ENCODE measurements at places on chromosomes 16 and 17.
A peak's percentile ranks its signal among the peaks of the same experiment; 100 is the strongest.

DNA sequence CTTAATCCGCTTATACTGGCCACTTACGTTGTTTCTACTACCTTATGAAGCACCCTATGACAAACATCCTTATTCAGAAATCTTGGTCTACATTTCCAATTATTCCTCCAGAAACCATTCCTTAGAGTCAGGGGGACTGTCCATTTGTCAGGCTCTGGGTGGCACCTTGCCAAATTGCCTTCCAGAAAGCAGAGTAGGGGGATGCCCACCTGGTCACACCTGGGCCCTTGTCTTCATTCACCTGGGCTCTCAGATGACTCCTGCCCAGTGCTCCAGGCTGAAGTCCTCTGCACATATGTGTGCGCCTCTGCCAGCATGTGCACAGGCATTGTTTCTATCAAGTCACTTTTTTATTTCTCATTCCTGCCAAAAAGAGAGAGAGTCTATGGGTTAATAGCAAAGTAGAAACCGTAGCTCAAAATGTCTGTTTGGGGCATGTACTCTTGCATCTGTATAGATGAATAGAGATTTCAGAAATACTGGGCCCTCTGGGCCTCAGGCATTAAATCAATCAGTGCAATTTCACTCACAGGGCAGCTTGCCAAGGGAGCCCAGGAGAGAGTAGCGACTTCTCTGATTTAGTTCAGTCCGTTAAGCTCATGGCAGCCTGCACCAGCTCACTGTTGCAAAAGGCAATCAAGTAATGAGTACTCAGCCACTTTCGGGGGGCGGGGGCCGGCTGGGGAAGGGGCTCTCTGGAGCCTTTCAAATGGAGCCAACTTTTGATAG lies 104.7 kb downstream of the SOCS1 start:
- no peak for DNase-seq

DNA sequence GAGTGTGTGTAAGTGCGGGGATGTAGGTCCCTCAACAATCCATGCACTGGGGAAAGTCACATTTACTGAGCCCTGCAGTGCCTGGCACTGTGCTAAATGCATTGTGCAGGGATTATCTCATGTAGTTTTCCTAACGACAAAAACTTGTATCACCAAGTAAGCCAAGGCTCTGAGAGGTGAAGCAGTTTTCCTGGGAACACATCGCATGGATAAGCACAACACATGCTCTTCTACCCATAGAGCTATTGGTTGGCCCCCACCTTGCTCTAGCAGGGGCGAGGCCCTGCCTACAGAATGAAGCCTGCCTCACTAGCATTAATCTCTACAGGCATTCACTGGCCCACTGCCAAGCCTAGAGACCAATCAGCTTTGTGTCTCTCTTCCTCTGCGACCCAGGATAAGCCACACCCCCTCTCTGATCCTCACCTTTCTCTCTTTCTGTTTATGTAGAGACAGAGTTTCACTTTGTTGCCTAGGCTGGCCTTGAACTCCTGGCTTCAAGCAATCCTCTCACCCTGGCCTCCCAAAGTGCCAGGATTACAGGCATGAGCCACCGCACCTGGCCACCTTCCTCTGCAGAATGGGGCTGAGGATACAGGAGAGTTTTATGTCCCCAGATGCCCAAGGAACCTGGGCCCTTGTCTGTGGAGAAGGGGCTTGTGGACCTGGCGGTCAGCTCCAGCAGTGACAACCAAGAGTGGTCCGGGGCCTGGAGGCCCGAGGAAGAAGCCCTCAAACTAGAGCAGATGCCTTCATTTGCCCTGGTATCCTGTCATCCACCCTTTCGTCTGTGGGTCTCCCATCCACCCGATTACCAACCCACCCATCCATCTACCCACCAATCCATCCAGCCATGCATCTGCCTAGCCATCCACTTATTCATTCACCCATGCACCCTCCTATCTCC lies 12.8 kb downstream of the CDH16 start:
- DNase-seq = peak; percentile 23

DNA sequence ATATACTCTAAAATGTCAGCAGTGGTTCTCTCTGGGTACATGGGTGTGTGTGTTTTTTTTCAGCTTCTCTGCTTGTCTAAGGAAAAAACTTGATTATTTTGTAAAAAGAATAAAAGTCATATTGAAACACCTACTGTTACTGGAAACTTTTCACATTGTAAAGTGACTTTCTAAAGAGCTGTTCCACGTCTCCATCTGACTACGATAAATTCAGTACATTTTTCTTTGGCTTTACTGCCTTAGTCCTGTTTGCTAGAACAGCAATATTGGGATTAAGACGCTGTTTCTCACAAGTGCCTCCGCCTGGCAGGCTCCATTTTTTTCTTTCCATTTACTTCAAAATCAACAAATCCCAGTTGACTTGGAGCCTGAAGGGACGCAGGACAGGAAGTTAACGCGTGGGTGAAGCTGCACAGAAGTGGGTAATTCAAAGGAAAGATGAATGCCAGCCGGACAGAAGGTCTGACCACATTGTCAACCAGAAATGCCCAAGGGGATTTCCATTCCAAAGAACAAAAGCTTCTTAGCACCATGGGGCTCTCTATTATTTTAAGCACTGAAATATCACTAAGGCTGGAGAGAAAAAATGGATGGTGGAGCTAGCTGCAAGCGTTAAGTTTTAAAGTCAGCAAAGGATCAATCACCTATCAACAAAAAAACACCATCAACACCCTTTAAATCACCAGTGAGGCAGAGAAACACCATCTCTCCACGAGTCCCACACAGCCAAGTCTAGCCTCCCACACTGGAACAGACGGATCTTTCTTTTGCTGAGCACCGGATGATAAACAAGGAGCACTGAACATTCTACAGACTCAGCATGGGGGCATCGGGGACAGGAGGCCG lies 8.4 kb downstream of the GLOD4 start:
- DNase-seq = no peak

GRCh38 chr16:58265480-58266052 lies 29.3 kb downstream of the PRSS54 start:
- DNase-seq = no peak

DNA sequence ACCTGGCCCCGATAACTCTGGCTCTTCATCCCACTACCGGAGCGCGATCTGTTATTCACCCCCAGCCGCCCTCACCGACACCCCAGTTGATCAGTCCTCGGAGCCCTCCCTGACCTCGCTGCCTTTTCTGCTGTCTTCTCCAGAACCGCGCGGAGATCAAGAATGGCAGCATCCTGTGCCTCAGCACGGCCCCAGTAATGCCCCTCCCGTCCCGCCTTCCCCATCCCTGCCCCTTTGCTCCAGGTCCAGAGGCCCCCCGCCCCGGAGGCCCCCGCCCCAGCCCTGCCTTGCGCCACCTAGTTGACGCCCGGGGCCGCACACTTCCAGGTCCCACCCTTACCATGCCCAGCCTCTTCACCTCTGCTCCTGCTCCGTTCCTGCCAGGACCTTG lies 872 bp downstream of the ELMO3 start:
- DNase-seq = no peak

- no peak for DNase-seq
Observed at GRCh38 chr17:79891113-79891730, 52.0 kb upstream of the CBX4 start.

DNA sequence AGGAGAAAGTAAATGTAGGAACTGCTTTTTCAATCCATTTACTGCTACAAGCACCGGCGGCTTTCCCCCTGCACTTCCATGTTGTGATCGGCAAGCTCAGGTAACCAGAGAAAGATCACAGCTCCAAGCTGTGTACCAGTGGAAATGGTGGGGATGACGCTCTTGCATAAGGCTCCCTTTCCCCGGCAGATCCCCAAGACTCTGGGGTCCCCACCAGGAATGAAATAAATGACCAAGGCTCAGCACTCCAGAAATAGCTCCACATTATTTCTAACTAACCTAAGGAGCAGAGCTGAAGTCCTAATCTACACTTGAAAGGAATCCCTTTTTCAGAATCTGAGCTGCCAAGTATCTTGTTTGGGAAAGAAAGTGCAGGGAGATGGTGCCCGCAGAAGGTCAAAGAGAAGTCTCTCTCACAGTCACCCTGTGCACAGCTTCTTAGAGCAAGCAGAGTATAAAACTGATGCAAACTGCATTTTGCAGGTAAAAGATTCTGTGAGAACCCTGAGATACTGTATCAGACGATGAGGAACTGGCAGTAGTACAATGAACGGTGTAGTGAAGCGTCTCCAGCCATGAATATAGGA lies 11.1 kb downstream of the GRB2 start:
- no peak for DNase-seq

DNA sequence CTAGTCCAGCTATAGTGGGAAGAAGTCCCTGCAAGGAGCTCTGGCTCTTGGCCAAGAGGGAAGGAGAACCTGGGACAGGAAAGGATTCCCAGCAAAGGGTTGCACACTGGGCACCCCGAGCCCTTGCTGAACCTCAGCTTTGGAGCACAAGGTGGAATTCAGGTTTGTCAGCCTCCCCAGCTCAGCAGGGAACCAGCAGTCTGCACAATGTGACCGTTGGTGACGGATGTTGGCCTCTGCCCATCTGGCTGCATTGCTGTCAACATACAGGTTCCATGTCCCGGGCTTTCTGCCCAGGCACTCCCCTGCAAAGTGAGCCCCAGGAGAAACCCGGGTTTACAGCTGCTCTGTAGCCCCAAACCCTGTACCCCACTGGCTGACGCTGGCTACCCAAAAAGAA lies 6.7 kb downstream of the RPRML start:
- DNase-seq = no peak

GRCh38 chr17:80109713-80110446 lies 8.5 kb downstream of the GAA start:
- DNase-seq = no peak

DNA sequence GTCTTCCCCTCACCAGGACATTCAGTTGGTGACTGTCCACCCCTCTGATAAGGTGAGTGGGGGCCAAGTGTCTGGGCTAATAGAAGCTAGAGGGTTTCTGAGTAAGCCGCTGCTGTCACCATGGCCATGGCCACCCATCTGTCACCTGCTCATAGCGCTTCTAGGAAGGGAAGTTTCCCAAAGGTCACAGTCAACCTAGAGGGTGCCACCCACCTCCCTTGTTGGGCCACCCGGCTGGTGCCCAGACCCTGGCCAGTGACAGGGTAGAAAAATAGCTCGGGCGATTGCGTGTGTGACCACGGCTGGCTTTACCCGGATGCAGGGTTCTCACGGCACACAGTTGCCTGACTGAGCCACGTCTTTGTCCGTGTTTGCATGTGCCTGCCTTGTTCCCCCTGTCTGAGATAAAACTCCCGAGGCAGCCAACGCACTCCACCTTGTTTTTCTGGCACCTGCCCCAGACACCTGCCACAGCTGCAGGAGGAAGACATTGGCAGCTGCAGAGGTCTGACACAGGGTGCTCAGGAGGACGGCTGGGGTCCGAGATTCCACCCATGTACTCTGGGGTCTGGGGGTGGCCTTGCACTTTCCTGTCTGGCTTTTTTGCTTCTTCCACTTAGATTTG lies 809 bp downstream of the PIRT start:
- DNase-seq = no peak

DNA sequence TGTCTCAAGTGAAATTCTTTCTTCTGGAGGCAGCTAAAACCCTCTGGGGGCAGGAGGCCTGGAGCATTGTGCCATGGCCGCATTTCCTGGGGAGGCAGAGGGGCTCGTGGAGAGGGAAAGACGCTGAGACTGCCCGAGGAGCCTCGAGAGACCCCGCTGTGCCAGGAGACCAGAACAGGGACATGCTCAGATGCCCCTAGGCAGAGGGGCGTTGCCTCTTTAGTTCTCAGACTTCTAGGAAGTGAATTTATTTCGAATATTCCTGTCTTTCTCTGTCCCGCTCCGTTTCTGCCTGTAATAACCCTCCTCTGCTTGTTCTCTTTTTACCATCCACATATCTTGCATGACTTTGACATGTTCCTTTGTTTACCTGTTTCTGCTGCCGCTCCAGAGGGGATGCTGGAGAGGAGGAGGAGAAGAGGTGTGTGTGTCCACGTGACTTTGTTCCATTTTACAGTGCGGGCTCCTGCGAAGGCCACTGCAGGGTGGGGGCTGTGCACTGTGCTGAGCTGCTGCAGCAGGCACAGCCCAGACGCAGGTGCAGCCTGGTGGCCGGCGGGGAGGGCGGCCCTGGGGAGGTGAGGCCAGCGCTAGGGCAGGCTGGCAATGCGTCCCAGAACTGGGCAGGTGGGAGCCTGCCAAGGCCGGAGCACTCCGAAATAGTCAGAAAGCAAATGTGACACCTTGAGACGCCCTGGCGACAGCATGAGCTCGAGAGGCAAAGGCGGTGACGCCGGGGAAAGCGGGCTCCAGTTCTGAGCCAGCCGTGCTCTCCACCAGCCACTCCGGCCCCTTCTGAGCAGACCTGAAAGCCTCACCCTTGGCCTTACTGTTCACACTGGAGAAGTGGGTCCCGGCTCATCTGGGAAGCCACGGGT lies 29.9 kb downstream of the CIBAR2 start:
- DNase-seq = no peak

DNA sequence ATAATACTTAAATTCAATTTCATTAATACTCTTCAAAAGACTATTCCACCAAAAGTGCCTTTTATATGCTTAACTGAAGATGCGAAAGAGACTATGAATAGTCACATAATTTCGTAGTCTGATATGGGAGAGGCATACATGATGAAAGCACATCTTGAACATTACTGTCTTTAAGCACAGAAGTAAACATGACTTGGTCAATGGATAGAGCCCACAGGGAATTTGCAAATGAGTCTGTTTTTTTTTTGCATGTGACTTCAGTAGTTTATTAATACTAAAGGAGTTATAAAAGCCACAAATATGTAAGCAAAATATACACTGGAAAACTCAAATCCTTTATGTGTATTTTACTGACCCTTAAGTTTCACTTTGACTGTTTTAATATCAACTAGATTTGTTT lies 15.9 kb downstream of the ADPRM start:
- no peak for DNase-seq

- no peak for DNase-seq
Observed at GRCh38 chr17:50331085-50331791, 14.7 kb upstream of the XYLT2 start.

DNA sequence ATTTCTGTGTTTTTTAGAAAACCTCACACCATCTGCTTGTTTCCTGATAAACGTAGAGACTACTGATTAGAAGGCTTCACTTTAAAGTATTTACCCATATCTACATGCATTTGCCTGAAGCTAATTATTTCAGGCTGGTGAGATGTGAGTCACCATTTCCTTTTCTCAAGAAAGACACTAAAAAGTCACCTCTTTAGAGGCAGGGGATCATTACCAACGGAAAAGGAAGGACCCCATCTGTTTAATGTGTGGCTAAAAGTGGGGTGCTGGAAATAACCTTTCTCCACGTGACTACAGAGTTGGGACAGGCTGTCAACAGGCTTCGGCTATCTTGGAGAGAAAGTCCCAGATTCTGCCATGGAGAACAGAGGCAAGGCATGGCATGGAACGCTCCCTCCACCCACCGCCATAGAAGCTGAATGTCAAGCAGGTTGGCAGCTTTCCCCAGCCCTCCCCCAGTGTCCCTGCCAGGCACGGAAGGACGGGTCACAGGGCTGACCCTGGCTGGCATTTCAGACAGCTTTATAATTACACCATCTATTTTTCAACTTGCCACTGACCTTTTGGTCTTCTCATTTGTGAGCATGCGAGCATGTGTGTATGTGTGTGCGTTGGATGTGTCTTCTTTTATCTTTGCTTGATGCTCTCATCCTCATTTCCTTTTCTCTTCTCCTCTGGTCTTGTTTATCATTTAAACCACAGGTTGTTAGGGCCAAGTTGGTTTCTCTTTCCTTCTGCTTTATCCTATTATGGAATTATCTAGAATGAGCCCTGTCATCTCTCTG lies 157.0 kb downstream of the CPPED1 start:
- DNase-seq = peak; percentile 2

GRCh38 chr17:58639681-58640080 lies 52.2 kb downstream of the TEX14 start:
- DNase-seq = no peak

All from activated CD4-positive, alpha-beta T cell treated with anti-CD3 and anti-CD28 coated beads, Interleukin-2, amount 50 U/mL, for 4 hours (primary cell).